SK-N-DZ (cell line): ENCODE measurements at places on chromosomes 3 and 15.

GRCh38 chr3:169662132-169662842 is 1.2 kb downstream of the MECOM start:
- peak; percentile 92 for DNase-seq

GRCh38 chr15:50051811-50052419 is 67.1 kb downstream of the ATP8B4 start:
- DNase-seq: peak; percentile 20

GRCh38 chr3:105409364-105409763 is 42.7 kb downstream of the ALCAM start:
- no peak for DNase-seq

DNA sequence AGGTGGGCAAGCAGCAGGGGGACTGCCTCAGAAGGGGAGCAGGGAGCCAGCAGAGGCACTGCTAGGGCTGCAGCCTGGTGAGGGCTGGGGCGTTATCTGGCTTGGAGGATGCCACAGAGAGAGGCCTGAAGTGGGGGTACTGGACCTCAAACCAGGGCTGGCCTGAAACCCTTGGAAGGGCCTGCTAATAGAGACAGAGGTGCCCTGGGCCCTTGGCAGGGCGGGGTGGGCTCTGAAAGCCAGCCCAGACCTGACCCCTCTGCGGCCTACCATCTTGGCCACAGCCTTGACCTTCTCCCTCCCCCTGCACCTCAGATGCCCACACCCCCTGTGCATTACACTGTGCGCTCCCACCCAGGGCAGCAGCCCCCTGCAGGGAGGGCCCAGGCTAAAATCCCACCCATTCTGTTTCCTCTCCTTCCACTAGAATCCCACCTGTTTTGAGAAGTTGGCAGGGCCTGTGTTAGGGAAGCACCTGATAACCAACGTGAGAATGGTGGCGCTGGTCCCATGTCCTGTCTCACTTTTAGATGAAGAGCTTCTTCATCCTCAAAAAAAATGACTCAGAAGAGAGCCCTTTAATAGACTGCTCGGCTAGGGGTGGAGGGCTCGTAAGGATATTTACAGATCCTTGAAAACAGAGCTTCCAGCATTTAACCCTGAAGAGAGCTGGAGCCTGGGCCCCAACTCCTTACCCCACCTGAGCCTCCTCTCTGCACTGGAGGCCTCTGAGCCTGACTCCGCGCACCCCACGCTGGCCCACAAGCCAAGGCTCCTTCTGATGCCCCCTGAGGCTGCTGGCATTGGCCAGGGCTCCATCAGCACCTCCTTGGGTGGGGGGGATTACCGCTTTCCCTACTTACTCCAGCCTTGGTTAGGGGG is 29.8 kb downstream of the LOXL1 start:
- DNase-seq: no peak

GRCh38 chr3:133838916-133839800 is 33.5 kb downstream of the SRPRB start:
- DNase-seq: no peak

GRCh38 chr3:40995271-40995670 is 204.0 kb upstream of the CTNNB1 start:
- DNase-seq: no peak

DNA sequence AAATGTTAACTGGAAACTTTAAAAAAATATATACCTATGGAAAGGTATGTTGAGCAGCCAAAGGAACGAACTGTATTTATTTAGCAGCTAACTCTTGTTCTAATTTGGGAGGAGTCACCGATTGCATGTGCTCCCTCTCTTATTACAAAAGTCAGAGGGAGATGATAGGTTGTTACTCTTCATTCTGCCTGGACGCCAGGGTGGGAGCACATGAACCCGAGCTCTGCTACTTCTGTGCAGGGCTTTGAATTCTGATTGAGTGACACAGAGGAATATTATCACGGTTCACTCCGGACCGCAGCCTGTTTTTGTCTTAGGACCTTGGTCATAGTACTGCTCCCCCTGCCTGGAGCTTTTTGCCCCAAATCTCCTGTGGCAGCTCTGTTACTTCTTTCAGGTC is 36.9 kb upstream of the LRIG1 start:
- DNase-seq: no peak

DNA sequence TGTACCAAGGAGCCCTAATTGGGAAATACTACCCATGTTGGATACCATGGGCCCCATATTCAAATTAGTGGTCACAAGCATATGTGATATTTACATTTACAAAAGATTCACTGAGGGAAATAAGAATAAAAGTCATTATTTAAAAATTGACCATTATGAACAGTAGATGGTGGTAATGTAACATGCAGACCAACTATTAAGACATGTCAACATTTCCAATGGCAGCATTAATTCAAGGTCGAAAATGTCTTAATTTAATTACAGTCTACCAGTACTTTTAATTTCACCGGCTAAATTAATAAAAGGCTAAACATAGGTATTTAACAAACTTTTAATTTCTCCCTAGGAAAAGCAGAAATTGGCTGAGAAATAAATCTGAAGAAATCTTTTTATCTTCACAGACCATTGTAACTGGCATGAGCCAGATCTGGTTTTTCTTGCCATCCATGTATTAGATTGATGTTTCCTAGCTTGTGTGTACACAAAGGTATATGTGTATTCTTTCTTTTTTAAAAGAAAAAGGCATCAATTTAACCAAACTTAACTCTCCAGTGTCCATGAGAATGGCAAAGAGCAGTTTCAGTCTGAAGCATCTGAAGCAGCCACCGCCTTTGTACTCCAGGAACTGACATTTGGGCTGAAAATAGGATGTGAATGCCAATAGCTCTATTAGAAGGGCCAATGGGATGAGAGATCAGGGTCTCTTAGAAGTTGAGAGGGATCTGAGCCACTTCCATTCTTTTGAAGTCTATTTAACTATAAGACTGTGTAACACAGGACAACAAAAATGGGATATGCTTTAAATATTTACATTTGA is 26.6 kb downstream of the NEK11 start:
- peak; percentile 22 for DNase-seq

GRCh38 chr3:15800327-15800726 is 2.5 kb upstream of the ANKRD28 start:
- DNase-seq: no peak
